ENCODE measurements at places on chromosomes 6 and 20.

GRCh38 chr6:99821164-99821563 is 172.9 kb downstream of the MCHR2 start:
- no peak for DNase-seq

DNA sequence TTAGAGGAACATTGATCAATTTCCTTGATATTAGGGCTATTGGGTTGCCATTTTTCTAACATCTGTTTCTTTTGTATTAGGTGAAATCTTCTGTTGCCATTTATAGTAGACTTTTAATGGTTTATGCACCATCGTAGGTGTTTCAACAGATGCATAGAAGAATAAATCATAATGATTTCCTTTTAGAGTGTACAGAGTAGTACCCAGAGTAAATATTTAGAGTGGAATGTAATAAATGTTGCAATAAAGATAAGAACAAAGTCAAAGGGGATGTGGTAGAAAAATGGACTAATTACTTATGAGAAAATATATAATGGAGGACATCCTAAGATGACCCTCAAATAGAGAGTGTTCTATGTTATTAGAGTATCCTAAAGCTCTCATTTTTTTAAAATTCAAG is 643.0 kb upstream of the CITED2 start:
- DNase-seq, result no peak

- DNase-seq, result no peak
Measured at GRCh38 chr6:73985891-73986290, 289.9 kb downstream of the CD109 start.

- DNase-seq, result no peak
Measured at GRCh38 chr20:57930351-57930750, 220.5 kb upstream of the PMEPA1 start.

DNA sequence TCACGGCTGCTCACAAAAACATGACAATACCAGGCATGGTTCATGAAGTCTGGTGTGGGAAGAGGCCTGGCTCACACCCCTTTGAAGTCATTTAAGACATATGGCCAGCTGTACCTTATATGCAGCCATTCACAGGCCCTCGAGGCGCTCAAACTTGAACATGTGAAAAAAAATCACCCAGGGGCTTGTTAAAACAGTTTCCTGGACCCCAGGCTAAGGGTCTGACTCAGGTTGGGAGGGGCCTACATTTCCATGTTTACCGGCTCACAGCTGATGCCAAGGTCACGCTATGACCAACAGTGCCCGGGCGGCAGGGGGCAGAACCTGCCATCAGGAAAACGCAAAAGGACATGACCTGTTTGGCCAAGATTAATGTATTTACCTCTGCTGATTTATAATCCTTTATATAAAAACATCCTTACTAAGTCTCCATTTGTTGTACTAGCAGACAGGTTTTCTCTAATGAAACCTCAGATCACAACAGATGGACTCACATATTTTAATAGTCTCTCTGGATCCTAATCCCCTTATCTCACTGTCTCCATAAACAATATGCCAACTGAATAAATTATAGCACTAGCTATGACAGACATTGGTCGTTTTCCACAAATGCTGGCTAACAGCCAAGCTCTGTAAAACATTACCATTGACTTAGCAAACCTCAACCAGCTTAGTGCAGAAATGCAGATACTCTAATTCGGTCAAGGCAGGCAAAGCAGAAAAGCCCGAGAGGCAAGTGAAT is 19.9 kb downstream of the EZR start:
- DNase-seq, result no peak

DNA sequence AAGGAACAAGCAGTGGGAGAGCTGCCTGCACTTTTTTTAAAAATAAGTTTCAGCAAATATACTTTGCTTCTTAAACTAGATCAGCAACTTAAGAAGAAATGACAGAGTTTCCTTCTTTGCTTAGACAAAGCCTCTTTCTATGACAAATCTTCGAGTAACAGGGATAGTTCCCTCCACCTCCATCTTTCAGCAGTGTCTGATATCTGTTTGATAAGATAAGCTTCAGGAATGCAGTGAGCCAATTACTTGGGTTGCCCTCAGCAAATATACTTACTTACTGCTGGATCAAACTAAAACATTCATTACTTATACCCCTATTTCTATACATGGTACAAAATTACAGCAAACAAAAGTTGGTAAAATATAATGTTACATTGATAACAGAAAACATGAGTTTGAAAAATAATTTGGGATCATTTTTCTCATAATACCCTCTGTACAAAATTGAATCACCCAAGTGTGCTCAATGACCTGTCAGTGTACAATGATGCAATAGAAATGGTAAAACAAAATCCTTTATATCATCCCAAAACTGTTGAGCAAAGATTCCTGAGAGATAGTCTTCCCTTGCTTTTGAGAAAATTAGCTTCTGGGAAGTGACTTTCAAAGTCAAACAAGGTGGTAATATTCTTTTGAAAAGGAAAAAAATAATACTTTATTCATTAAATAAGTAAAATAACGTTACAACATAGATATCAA is 24.5 kb downstream of the FRK start:
- no peak for DNase-seq

DNA sequence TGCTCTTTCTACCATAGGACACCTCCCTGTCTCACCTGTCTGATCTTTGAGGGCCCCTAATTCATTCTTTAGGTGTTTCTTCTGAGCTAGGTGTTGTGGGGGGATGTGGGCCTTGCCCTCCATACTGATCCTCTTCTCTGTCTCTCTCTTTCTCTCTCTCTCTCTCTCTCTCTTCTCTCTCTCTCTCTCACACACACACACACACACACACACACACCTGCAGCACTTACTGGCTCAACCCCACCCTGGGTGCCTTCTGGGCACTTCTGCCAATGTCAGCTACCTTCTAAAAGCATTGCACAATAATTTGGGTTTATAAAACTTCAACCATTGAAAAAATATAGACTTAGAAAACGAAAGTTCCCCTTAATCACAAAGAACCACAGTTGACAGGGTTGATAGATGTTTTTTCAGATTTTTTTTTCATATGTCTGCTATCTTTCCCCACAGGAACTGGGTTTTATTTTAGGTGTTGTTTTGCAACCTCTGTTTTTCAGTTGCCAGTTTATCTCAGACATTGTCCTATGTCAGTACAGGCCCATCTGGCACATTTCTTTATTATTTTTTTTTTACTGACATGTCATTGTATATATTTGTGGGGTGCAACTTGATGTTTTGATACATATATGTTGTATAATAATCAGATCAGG is 28.1 kb downstream of the PKIG start:
- DNase-seq, result no peak

DNA sequence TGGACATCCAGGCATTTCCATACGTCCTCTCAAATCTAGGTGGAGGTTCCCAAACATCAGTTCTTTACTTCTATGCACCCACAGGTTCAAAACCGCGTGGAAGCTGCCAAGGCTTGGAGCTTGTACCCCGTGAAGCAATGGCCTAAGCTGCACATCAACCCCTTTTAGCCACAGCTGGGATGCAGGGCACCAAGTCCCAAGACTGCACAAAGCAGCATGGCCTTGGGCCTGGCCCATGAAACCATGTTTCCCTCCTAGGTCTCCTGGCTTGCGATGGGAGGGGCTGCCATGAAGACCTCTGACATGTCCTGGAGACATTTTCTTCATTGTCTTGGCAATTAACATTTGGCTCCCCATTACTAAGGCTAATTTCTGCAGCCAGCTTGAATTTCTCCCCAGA is 88.9 kb upstream of the CBLN4 start:
- DNase-seq, result no peak

GRCh38 chr6:34120953-34121675 is 24.8 kb downstream of the GRM4 start:
- no peak for DNase-seq

DNA sequence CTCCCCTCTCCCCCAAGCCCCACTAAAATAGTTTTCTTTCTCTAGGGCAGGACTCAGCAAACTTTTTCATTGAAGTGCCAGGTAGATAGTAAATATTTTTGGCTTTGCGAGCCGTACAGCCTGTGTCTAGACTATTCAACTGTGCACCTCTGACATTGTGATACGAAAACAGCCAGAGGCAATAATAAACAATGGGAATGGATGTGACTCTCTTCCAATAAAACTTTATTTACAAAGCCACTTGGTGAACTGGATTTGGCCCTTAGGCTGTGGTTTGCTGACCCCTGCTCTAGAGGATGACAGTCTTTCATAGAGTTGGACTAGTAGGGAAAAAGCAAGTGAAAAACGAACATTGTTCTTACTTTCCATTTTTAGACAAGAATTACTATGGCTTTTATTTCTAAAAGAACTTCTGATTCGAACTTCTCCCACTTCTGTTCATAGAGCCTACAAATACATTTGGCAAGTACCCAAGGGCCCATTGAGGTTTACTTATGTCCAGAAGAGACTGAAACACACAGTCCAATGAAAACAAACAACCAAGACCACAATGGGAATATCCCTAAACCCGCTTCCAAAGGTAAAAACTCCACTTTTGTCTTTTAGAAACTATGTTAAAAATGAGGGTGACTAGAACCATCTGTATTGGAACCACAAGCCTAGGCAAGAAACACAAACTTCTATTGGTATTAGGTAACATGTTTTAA is 46.4 kb upstream of the CDKAL1 start:
- no peak for DNase-seq

GRCh38 chr6:113634352-113635163 is 222.6 kb upstream of the MARCKS start:
- no peak for DNase-seq

DNA sequence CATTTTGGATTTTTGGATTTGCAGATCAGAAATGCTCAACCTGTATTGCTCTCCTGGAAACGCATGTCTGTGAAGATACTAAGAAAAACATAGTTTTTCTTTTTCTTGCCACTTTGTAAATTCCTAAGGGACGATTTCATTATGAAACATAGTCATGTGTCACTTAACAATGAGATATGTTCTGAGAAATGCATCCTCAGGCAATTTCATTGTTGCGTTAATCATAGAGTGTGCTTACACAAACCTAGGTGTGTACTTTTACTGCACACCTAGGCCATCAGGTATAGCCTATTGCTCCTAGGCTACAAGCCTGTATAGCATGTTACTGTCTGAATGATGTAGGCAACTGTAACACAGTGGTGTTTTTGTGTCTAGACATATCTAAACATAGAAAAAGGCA is 13.4 kb upstream of the THEMIS start:
- DNase-seq, result no peak

- DNase-seq, result no peak
Measured at GRCh38 chr20:50284811-50285375, 94.3 kb downstream of the CEBPB start.

DNA sequence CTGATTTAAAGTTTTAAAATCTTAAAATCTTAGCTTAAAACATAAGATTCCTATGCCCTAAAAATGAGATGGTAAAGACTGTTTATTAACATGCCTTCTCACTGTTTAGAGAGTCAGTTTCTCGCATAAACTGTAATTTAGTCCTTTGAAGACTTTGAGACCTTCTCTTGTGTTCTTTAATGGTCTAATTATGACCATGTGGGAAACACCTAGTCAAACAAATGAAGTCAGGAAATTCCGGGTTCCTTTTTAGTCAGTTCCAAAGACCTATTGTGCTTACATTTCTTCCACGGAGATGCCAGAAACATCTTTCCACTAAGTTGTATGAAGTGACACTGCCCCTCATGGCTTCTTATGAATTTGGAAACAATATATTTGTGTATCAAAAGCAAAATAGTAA is 64.2 kb upstream of the KIF25 start:
- no peak for DNase-seq

- DNase-seq, result no peak
Measured at GRCh38 chr20:51828762-51829161, 26.4 kb upstream of the SALL4 start.

DNA sequence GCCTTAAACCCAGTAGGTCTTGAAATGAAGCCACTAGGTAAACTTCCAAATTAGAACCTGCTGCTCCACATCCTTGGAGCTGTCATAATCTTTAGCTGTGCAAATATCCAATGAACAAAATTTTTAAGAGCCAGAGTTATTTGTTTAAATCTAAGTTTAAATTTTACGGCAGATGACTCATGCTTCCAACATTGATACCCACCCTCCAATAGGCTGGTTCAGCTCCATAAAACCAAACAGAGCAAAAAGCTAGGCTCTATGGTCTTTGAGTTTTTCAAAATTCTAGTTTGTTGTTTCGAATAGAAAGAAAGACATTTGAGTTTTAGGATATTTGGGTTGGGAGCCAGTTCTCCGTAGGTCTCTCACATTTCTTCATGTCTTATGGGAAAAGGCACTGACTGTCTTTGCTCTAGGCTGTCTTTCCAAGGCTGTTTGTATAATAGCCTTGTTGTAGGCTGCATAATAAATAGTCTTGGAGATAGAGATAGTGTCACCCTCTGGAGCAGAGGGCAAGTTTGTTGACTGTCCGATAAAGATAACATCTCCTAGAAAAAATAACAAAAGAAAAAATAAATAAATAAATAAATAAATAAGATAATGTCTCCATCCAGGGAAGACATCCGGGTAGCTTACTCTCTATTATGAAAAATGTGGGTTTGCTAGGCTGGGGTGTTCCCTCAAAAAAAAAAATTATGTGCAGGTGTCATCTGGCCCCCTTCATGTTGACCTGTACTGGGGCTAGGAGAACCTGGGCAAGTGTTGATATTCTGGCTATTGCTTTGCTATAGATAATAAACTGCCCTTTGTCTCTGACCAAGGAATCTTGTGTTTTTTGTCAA is 36.5 kb downstream of the SLC2A12 start:
- no peak for DNase-seq

- DNase-seq, result no peak
Measured at GRCh38 chr6:167687116-167687725, 139.5 kb upstream of the AFDN start.

DNA sequence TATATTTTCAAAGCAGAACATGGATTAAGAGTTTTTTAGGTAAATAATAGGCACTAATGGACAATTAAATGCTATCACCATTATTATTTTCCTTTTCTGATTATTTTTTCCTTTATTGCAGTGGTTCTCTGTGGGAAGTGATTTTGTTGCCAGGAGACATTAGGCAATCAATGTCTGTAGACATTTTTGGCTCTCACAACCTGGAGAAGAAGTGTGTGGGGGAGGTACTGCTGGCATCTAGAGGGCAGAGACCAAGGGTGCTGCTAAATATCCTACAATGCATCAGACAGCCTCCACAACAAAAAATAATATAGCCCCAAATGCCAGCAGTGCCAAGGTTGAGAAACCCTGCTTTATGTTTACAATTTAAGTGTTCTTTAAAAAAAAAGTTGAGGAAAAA is 8.3 kb downstream of the IFNGR1 start:
- DNase-seq, result no peak

- DNase-seq, result no peak
Measured at GRCh38 chr6:134519465-134519864, 201.6 kb upstream of the SGK1 start.

DNA sequence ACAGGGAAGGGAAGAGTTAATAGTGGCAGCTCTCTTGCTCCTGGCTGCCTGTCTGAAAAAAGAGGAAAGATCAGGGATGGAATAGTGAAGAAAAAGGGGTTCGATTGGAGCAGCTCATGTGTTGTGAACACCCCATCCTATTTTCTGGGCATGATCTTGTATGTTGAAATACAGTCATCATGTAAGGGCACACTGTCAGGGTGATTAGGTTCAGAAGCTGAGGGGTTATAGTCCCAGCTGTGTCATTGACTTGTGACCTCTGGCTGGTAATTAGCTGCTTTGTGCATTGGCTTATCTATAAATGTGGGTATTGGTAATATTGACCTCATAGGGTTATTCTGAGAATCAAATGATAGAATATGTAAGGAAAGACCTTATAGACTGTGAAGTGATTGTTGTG is 30.1 kb downstream of the PHF20 start:
- DNase-seq, result no peak

- no peak for DNase-seq
Measured at GRCh38 chr6:108707328-108707976, 140.8 kb upstream of the ARMC2 start.

All from NCI-H1930 (cell line).